Stimulated activated CD4-positive, alpha-beta T cell treated with anti-CD3 and anti-CD28 coated beads, TNF-alpha, amount 100 ng/mL, for 24 hours (primary cell): ENCODE measurements at places on chromosomes 2 and 18.

- DNase-seq, result no peak
Measured at GRCh38 chr18:22711192-22711685, 221.9 kb upstream of the RBBP8 start.

- no peak for DNase-seq
Measured at GRCh38 chr18:49189772-49190171, 239.0 kb upstream of the SMAD7 start.

- no peak for DNase-seq
Measured at GRCh38 chr18:9058406-9058805, 44.1 kb upstream of the NDUFV2 start.

- no peak for DNase-seq
Measured at GRCh38 chr2:27932396-27932795, 41.9 kb downstream of the BABAM2 start.

GRCh38 chr2:238045575-238045974 is 15.2 kb upstream of the SCLY start:
- no peak for DNase-seq

- no peak for DNase-seq
Measured at GRCh38 chr2:209496586-209496982, 72.7 kb downstream of the MAP2 start.

- no peak for DNase-seq
Measured at GRCh38 chr2:192151853-192152252, 42.9 kb downstream of the TMEFF2 start.

DNA sequence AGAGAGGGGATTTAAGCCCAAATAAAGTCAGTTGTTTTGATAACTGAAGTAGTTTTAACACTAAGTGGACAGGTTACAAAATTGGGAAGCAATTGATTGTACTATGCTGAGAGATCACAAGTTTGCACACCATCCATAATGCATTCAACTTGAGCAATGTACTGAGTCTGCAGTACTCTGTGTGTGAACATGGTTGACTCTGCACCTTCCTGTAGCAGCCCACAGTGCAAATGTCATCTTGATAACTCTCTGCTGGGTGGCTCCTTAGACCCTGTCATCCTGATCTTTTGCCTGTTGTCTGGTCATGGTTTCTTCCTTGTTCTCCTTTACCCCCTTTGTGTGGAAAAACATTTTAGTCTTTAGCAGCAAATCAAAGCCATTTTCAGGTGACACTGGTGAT is 168.0 kb downstream of the ARHGAP15 start:
- no peak for DNase-seq

- DNase-seq, result no peak
Measured at GRCh38 chr2:203786549-203787351, 80.3 kb downstream of the CD28 start.

GRCh38 chr2:120606931-120607330 is 128.7 kb upstream of the GLI2 start:
- no peak for DNase-seq

DNA sequence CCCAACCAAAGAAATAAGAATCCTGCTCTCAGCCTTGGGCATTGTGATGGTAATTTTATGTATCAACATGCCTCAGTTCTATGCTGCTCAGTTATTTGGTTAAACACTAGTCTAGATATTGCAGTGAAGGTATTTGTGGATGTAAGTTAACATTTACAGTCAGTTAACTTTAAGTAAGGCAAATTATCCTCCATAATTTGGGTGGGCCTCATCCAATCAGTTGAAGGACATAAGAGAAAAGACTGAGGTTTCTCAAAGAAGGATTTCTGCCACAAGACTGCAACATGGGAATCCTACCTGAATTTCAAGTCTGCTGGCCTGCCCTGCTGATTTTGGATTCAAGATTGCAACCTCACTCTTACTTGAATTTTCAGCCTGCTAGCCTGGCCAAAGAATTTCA is 975.5 kb upstream of the ACVR2A start:
- no peak for DNase-seq

DNA sequence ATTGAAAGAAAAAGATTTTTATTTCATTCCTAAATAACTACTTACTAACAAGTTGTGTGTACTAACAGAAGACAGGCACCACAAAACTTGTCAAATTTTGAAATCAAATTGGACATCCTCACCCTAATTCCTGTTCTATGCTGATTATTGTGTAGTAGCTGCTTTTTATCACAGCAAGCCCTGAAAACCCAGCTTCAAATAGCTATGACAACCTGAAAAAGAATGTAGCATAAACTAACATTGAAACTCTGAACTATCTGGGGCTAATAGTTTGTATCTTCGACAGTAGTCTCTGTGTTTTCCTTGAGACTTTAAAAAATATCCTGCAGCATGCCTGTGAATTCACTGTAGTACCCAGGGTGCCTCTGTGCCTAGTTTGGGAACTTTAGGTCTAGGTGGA is 122.6 kb downstream of the WDPCP start:
- DNase-seq, result no peak
